ENCODE measurements at places on chromosomes 7 and 10. TPM values are rescaled to one million over a fixed set of nuclear protein-coding genes. Genes with fewer than 3 reads are reported as not detected.
A peak's percentile ranks its signal among the peaks of the same experiment; 100 is the strongest.

FAM237B gene
- polyA plus RNA-seq, result not detected

DNA sequence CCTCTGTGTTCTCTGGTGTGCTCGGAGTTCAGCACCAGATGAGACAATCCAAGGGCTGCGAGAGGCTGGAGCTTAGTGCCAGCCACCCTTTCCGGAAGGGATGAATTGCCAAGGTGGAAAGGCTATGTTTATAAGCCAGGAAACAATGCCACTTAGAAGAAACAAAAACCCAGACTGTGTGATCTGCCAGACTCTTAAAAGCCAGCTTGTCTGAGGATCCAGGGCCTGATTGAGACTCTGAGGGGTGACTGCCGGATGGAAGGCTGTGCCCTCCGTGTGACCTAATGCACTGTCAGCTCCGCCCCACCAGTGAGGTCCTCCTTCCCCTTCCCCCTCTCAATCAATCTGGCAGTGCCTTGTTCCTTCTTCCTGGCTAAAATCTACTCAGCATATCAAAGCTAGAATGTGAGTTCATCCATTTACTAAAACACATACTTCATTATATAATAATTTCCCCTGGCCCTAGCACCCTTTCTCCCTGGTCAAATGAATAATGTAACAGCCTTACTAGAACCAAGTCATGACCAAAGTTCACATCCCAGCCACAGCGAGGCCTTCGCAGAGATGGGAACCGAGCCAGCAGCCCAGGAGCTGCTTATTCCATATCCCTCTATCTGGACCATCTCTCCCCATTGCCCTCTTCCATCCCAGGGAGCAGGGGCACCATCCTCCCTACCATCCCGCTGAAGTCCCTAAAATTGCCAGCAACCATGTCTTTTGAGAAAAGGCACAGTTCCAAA, 25.5 kb downstream of the FAM107B start:
- no peak for DNase-seq

GRCh38 chr10:110628161-110628560, 16.0 kb upstream of the RBM20 start:
- no peak for DNase-seq

- DNase-seq, result no peak
These were observed 41.0 kb upstream of the CDK1 start for GRCh38 chr10:60737242-60737641.

GRK5 gene
- polyA plus RNA-seq, result 7.3 TPM

INHBA gene
- polyA plus RNA-seq, result 0.49 TPM

- DNase-seq, result no peak
These were observed 120.6 kb downstream of the SAMD9 start for GRCh38 chr7:92997152-92997551.

EBLN1 gene
- polyA plus RNA-seq, result not detected

GPR26 gene
- polyA plus RNA-seq, result not detected

GRCh38 chr7:116145245-116145852, 65.0 kb upstream of the TES start:
- no peak for DNase-seq

SLC29A3 gene
- 5.7 TPM for polyA plus RNA-seq

CYP2W1 gene
- polyA plus RNA-seq, result 0.17 TPM

GRCh38 chr7:15159261-15159660, 256.7 kb upstream of the DGKB start:
- DNase-seq, result no peak

GRCh38 chr10:8130973-8131911, 76.8 kb downstream of the GATA3 start:
- no peak for DNase-seq

DNA sequence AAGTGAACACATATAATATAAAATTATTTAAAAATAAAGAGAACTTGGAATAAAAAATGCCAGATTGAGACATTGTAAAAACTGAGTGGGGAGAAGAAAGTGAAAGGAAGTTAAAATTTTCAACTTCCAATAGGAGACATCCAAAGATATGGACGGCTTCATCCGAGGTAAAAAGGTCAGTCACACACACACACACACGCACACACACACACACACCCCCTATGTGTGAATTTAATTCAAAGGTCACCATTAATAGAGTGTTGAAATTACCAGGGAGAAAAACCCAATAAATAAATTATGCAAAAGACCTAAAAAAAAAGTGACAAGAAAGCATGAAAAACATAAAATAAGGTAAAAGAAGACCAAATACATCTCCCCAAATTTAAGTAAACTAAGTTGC, 131.0 kb upstream of the DNAJB12 start:
- no peak for DNase-seq

GRCh38 chr10:88660598-88660884, 3.7 kb upstream of the LIPF start:
- DNase-seq, result no peak

DNA sequence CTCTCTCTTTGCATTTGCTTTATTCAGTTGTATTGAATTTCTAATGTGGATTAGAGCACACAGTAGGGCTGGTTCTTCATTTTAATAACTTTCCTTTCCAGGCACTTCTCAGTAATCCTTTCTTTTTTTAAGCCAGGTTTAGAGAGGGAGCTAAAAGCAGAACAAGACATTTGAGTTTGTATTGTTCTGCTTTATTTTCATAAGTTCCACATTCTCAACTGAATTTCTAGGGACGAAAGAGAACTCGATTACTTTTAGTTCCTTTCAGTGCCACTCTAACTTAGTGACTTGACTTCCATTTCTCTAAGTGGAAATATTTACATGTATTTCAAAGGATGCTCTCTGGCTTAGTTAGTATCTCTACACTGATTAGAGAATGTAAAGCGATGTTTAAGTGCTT, 145.6 kb downstream of the EXOC4 start:
- no peak for DNase-seq

- no peak for DNase-seq
These were observed 46.3 kb downstream of the MRPL32 start for GRCh38 chr7:42978496-42978895.

DNA sequence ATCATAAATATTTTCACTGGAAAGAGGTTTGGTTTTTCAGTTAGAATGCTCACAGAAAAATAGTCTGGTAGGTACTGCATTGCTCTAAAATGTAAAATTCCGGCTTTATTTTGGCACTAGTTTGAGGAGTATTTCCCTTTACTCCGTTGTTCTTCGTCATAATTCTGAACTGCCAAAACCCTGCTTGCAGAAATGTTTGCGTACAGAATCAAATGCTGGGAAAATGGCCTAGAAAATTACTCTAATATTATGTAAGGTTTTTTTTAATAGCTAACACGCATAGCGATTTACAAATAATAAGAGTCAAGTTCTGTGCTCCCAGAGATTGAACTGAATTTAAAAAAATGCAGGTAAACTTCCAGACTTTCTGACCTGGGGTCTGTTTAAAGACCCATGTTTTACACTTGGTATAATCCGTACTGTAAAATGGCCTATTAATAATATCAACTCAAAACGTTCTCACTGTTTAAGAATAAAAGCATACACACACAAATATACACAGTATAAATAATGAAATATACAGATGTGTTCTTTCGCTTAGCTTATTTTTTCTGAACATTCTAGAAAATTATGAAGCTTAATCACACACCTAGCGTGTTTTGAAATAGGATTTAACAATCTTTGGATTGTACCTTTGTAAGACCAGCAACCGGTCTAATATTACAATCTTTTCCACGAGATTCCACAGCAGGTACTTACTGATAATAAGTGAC, 23.5 kb upstream of the ANLN start:
- DNase-seq, result no peak

GRCh38 chr7:84083846-84084245, 110.7 kb downstream of the SEMA3A start:
- peak; percentile 43 for DNase-seq

DNA sequence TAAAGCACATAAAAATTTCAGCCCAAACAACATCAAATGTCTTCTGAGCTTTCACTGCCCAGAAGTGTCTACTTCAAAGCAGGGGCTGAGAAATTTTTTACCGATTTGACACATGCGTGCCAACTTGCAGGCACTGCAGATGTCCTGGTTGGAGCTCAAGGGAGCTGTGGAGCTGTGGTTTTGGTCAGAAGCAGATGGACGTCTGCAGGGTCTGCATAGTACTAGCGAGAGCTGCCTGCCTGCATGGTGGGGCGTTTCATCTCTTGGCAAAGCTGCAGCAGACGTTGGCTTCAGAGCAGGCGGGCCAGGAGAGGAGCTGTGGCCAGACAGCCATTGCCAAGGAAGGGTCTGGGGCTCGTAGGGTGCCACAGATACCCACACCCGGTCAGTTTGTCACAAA, 296.7 kb downstream of the GLRX3 start:
- DNase-seq, result no peak

GRCh38 chr7:133746847-133747246, 380.3 kb upstream of the LRGUK start:
- no peak for DNase-seq

DNA sequence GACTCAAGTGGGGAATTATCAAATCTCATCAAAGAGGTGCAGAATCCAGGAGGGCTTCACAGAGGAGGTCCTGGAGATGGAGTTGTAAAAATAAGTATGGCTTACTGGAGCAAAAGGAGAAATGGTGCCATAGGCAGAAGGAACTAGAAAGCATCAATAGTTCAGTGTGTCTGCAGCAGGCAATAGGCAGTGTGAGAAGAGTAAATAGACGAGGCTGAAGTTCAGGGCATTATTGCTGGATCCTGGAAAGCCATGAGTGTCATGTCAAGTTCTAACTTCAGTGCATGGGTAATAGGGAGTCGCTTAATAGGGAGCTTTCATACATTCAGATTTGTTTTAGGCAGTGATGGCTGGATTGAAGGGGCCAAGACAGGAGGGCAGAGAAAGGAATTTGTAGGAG, 39.3 kb downstream of the CYP26A1 start:
- DNase-seq, result no peak

DNA sequence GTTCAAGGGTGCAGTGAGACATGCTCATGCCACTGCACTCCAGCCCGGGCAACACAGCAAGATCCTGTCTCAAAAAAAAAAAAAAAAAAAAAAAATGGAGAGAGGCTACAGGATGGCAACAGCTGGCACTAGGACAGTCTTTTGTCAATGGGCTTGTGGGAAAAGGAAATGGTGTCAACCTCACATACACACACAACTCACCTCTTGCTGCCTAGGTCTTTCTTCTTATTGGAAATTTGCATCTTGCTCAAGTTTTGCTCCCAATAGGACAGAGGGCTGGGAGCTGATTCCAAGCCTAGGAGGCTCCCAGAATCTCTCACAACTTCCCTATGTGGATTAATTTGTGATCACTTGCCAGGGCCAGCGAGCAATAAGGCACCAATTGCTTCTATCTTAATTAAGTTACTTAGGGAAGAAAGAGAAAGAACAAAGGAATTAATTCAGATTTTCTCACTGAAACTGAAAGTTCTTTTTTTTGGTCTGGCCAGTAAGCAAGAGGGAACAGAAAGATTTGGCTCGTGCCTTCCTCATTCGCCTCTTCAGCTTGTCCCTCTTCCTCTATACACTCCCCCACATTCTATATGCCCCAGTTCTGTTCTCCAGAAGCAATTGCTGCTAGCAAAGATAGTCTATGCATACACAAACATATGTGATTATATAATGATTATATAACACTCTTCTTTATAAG, 33.8 kb downstream of the MAP3K8 start:
- DNase-seq, result no peak

All from kidney (tissue), 22 donors.